ENCODE measurements at places on chromosomes 16 and 17.

- DNase-seq: no peak
Observed at GRCh38 chr17:61338000-61338798, 61.4 kb upstream of the TBX2 start.

GRCh38 chr16:86180780-86181179 lies 281.8 kb downstream of the IRF8 start:
- no peak for DNase-seq

DNA sequence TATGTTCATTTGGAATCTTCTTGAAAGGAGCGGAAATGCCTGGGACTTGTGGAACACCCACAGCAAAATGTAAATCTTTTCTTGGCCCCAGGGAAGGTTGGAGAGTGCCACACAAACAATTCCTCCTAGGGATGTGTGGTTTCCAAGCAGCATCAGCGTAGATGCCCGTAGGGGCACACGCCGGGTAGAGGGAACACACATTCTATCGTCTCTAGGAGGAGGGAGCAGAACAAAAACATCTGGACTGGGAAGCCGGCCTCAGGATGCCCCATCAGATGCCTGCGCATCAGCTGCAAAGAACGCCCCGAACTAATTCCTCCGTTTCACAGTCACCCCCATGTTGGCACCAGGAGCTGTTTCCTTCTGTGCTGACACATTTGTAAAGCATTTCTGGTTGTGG lies 357.9 kb upstream of the ZFHX3 start:
- DNase-seq: no peak

DNA sequence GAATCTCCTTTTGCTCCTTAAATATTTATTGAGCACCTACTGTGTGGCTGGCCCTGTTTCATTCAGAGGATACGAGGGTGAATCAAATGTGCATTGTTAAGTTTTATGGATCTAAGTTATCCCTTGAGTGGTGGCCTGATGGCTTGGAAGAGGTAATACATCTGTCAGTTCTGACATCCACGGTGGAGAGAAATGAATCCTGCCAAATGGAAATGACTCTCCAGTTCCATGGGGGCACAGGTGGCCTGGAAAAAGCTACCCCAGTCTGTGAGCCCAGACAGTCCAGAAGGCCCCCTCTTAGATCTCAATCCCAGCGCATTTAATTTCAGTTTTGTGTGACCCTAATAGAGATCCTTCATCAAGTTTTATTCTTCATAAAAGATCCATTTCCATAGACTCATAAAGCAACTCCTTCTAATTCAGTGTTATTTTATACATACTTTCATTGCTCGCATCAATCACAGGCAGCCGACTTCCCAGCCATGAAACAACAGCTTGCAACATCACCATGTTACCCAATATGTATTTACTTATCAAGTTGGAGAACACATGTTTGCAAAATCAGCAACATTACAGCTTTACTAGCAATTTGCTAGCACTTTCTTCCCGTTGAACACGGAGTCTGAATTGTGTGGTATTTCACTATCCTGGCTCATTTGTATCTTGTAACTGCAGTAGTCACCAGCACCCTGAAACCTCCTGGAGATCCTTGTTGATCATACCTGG lies 334.8 kb upstream of the HSBP1 start:
- peak; percentile 15 for DNase-seq
